Frontal cortex (tissue), 4 donors: ENCODE measurements at places on chromosomes 2 and 18. TPM values are rescaled to one million over a fixed set of nuclear protein-coding genes. Genes with fewer than 3 reads are reported as not detected.

- no peak for DNase-seq
Measured at GRCh38 chr2:41896186-41896846, 151.5 kb upstream of the PKDCC start.

DNA sequence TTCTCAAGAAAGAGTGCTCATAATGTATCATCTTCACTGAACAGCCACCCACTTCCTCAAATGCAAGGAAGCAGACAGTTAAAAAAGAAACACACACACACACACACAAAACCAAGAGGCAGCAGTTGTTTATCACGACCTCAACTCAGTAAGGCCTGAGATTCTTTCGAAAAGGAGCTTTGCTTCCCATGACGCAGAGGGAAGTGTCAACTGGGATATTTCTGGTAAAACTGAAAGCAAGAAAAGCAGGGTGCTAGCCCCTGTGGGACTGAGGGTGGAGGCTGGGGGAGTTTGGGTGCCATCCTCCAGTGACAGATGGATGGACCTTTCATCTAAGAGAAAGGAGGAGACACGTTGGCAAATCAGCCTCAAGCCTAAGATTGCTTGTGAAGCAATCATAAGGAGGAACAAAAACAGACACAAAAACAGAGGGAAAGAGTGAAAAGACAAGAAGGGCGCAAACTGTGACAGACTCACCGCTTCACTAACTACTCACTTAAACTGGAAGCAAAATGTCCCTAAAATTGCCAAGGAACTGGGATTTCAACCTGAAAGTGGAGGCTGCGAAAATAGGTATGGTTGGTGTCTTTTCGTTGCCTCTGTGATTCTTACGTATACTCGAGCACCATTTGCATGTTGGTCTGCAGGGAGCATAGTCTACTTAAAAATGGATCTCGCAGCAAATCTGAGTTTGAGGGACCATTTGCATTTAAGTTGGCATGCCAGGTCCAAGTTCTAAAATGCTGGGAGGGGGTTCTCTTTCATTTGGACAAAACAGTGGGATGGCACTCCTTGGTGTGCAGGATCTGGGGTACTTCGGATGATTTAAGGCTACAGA is at the start of gene ARHGAP25:
TSS of gene ARHGAP25 (plus strand) at position 124 of the 838 bp plus-strand sequence. CDS start at position 513, 389 bp downstream.
- DNase-seq: no peak

DNA sequence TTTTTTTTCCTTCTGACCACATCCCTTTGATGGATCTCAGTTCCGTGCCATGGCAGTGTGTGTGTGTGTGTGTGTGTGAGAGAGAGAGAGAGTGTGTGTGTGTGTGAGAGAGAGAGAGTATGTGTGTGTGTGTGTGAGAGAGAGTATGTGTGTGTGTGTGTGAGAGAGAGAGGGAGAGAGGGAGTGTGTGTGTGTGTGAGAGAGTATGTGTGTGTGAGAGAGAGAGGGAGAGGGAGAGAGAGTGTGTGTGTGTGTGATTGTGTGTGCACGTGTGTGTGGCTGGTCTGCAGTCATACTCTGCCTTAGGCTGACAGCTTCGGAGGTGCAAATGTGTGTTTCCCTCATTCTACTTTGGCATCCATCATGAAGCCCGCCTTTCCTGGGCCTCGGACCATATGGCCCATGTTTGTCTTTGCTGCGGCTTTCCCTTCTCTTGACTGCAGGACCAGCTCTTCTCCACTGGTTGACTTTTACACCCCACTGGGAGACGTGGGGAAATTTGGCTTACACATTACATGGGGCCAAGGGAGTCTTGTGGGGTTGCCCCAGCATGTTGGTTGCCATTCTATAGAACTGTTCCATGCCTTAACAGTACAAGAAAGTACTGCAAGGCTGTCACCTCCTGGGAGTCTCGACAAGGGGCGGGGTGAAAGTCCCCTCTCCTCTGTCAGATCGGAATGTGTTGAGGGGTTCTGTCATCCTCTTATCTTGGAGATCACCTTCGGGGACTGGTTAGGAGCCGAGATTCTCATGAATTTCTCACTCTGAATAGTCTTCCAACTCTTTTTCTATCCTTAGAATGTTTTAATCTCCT is 21.6 kb downstream of the TSN start:
- DNase-seq: no peak

DNA sequence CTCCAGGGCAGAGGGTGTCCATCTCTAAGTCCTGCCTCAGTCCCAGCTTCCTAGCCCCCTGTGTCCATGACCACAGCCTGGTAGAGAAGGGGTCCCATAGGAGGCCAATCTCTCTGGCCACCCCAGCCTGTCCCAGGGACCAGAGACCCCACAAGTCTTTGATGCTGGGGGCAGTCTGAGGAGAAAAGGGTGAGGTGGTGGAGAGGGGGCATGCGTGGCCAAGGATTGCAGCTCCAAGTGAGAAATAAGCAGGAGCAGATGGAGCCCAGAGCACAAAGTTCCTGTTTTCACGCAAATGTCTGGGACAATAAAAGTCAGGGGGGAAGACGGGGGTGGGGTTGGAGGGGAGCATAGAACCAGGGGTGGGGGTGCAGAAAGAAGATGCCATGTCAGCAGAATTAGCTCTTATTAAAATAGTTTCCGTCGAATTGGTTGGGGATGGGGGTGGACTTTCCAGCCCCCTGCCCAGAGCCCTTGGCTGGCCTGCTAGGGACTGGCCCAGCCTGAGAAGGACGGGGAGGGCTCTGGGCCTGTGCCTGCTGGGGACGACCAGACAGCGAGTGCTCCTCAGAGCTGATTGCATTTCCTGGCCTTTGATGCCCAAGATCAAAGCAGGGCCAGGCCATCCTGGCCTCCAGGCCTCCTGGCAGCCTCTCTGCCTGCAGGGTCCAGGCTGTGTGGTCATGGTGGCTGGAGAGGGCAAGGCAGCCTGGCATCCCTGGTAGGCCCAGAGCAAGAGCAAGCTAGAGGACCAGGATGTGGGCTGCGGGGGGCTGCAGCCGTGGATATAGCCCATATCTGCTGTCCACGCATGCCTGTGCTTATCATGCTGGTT is 337.1 kb downstream of the DYSF start:
- no peak for DNase-seq

DNA sequence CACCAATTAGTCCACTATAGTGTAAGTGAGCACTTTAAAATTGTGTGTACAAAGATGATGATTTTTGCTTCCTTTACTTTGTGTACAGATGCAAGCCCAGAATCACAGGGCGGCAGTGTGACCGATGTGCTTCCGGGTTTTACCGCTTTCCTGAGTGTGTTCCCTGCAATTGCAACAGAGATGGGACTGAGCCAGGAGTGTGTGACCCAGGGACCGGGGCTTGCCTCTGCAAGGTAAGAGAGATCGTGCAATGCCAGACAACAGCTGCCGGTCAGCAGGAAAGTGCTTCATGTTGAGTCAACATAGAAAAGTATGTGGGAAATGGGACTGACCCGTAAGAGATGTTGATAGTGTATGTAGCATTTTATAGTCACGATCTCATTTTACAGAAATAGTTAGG is 156.8 kb upstream of the TTC39C start:
- DNase-seq: no peak

DNA sequence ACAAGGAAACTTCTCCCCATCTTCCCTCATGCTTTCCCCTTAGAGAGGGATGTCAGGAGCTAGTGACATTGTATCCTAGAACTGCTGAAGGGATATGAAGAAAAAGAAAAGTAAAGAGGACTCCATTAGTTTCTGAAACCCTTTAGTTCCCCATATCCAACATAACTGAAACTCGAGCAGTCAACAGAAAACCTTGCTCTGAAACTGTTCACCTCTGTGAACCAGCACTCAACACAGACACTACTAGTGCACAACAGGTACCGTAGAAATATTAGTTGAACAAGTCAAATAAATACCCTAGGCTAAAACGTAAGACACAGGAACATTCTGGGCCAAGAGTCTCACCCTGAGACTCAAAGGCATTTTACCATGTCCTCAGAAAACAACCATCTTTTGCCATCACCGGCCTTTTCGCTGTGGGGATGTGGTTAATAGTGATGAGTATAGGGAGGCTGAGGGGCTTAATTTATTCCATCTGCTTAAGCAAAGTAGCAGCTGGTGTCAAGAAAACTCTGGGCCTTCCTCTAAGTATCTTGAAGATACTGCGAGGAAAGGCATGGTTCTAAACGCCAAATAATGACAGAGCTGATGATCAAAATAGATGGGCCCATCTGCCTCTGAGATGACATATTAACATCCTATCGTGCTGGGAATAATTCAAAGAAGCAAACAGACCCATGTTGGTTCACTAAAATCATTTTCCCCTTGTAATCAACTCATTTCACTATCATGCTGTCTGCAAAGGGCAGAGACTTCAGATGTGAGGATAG is 156.8 kb downstream of the STK39 start:
- no peak for DNase-seq

DNA sequence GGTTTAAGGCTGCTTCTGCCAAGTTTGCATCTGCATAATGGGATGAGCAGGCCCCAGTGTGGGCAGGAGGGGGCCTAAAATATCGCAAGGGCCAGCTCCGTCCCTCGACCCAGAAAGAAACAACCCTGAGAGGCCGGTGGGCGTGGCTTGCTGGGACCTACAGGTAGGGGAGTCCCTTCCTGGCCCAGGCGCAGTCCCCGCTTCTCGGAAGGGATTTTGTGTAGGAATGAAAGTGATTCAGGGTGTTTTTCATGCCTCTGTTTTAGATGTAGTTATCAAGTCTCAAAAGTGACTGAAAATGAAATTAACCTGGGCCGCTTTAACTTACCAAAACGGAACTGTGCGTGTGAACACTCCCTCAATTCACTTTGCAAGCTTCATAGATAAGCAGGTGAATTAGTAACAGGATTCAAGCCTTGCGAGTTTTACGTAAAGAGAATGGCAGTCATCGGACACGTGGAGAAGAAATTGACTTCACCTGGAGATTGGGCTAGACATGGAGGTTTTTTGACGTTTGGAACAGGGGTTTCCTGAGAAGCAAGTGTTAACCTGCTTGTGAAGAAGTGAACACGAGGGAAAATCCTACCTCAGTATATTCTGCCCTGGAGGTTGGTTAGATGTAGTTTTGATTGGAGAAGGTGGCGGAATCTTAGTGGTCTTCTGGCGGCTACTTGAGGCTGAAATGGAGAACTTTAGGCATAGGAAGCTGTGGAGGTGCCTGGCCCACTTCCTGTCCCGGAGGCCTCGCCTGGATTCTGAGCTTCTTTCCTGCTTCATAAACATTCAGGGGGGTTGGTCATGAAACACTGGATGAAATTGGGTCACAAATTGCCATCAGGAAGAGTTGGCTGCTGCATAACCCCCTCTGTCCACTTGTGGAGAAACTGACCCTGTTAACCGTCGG is 1.7 kb downstream of the NCK2 start:
- no peak for DNase-seq

DNA sequence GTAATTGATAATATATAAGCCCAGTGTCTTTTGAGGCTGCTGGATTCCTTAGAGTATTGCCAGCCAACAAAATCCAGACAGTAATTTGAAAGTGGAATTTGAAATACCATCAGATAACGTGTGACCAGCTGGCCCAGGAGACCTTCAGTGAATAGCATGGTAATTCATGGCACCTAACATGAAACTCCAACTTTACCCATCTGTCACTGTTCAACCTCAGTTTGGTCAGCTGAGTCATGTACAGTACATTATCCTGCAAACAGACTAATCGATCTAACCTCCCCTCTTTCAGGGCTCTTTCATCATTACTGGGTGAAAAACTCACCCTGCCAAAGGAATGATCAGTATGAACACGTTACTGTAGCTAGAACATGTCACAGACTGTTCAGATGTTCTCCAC is 230.6 kb downstream of the DOK6 start:
- no peak for DNase-seq

GRCh38 chr2:151971301-151972051 is 127.4 kb downstream of the CACNB4 start:
- no peak for DNase-seq

DNA sequence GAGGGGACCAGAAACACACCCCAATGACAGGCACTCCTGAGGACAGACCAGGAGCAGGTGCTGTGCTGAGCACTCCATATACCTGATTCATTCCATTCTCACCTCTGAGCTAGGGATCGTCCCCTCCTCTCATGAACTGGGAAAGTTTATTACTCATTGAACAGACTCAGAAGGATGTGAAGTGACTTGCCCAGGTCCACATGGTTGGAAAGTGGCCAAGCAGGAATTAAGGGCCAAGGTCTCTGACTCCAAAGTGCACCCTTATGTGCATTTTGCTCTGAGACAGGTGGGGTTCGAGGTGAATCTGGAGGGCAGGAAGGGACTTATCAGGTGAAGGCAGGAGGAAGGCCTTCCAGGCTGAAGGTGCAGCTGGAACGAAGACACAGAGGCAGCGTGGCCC is 25.1 kb upstream of the PLB1 start:
- DNase-seq: no peak

GRCh38 chr2:169980001-169980400 is 152.7 kb downstream of the UBR3 start:
- no peak for DNase-seq

GRCh38 chr2:195782156-195782555 is 125.1 kb downstream of the SLC39A10 start:
- no peak for DNase-seq

GRCh38 chr2:108564510-108564909 is 30.2 kb downstream of the LIMS1 start:
- no peak for DNase-seq

GRCh38 chr2:127107622-127107999 is 657 bp upstream of the BIN1 start:
- no peak for DNase-seq

GRCh38 chr2:105380432-105381100 is 18.3 kb downstream of the FHL2 start:
- no peak for DNase-seq

DNA sequence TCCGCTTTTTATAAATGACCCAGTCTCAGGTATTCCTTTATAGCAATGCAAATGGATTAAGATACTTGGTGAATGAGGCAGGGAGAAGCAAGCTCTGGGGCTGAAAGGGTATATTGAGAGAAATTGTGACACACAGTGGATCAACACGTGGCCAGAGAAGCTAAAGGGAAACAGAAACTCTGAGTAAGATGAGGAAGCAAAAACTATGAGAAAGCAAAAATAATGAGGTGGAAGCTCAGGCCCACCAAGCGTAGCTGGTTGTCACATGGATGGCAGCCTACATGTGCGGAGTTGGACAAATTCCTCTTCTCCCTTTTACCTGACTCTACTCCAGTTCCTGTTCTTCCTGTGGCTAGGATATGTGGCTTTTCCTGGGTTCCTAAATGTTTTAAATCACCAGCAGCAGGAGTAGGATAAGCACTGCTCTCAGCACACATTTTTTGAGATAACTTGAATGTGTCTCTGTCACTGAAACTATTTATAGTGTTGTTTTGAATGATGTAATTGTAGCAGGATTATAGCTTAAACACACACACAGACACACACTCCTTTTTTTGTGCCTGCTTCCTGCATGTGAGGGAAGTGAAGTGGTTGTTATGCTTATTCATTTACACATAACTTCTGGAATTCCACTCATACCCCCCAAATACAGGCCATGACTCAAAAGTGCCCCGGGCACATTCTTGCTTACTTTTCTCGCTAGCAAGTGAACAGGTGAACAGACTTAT is 30.1 kb upstream of the EPC2 start:
- DNase-seq: peak; percentile 27

- DNase-seq: no peak
Measured at GRCh38 chr18:34802959-34803358, 92.9 kb downstream of the DTNA start.

- no peak for DNase-seq
Measured at GRCh38 chr18:7221424-7222155, 9.3 kb upstream of the LRRC30 start.

NPHP1 gene
- total RNA-seq: 7.3 TPM

REG1B gene
- total RNA-seq: not detected

ERMN gene
- under 0.01 TPM for total RNA-seq

TYMS gene
- 3.7 TPM for total RNA-seq

LRP1B gene
- 84.0 TPM for total RNA-seq

GBX2 gene
- 0.41 TPM for total RNA-seq

ADCYAP1 gene
- 7.3 TPM for total RNA-seq
